ENCODE measurements at places on chromosomes 6 and 20.

GRCh38 chr6:90605749-90606340 is 19.0 kb upstream of the MAP3K7 start:
- no peak for DNase-seq

GRCh38 chr20:58088105-58088504 is 140.3 kb downstream of the ANKRD60 start:
- DNase-seq, result no peak

DNA sequence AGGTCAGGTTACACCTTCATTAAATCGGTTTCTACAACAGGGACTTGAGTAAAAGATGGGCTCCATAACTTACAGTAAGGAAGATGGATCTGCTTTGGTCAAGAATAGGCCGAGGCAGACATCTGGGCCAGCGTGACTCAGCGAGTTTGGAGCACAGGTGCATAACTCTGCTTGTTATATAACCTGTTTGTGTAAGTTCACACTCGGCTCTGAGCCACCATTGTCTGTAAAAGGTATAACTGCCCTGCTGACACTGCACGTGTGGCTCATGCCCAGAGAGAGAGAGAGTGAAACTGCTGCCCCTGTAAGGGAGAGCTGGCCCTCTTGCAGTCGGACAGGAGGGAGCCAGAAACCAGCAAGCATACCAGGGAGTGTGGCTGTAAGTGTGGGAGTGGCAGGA is 737.9 kb upstream of the SLC35B3 start:
- DNase-seq, result no peak

GRCh38 chr6:18048953-18049630 is 61.7 kb upstream of the KIF13A start:
- DNase-seq, result no peak

DNA sequence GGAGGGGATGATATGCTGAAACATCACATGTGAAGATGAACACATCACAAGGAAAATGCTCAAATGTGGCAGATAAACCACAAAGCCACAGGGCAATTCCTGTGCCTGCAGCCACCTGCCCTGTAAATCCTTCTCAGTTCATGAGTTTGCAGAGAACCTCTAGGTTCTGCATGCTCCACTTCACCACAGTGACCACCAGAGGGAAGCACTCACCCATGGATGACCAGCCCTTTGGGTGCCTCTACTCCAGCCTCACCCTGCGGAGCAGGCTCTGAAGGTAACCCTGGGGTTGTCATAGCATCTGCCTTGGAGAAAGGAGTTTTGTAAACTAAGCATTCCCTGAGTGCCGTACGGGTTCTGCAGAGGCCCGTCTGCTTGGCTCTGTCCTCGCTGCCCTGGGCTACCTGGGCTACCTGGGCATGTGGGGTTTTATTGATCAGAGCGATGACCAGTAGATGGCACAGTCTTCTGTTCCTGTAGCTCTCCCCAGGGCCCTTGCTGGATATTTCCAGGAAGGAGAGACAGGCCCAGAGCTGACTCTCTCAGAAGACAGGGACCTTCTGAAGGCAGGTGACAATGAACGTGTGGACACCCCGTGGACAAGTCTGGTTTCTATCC is 31.7 kb upstream of the CST1 start:
- peak; percentile 1 for DNase-seq

- no peak for DNase-seq
Measured at GRCh38 chr6:95387845-95388244, 189.5 kb upstream of the MANEA start.

DNA sequence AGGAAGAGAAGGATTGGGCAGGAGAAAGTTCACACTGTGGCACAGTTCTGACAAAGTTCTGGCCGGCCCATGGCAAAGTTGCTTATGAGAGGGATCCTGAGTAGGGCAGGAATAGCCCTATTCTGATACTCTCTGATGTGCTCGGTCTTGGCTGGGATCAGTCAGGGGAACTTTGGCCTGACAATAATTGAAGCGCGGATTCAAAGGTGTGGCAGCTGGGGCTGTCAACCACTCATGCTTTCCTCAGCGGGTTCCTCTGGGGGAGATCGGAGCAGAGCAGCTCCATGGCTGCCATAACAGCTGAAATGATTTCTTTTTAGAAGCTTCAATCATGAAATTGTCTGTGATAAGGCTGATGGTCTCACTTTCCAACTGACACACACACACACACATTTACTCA is 714.1 kb downstream of the DHX35 start:
- no peak for DNase-seq

- no peak for DNase-seq
Measured at GRCh38 chr6:151761851-151762250, 45.6 kb upstream of the ESR1 start.

- no peak for DNase-seq
Measured at GRCh38 chr6:73792738-73793137, 96.7 kb downstream of the CD109 start.

GRCh38 chr6:72861935-72862432 is 240.1 kb downstream of the KCNQ5 start:
- DNase-seq, result peak; percentile 2

DNA sequence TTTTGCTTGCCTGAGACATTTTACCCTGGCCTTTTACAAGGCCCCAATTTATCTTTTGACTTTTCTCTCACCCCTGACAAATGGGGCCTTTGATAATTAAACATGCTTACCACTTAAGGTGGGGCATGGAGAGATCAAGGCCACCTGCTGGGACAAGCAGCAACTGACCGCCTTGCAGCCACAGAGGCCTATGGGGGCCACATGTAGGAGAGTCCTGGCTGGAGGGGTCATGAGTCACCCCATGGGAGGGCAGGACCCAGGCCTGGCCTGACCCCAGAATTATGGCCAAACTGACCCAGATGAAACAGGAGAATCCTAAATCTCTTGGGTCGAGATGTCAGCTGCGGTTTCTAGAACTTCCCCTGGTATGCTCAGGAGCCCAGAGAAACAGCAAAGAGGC is 8.5 kb upstream of the OCSTAMP start:
- DNase-seq, result no peak

DNA sequence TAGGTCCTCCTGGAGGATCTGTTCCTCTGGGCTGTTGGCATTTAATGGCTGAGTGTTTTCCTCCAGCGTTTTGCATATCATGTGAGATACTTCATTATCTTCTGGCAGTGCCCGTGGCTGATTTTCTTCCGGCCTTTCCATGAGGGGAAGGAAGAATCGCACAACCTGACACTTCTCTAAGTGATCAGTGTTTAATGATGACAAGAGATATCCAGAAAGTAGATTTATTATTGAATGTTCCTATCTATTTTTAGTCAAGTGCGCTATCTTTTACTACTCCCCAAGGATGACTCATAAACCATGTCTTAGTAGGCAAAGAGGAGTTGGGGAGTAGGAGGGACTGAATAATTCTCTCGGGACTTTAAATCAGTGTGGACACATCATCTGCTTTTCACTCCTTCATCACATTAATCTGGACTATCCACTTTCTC is 149.7 kb downstream of the PLCB4 start:
- no peak for DNase-seq

DNA sequence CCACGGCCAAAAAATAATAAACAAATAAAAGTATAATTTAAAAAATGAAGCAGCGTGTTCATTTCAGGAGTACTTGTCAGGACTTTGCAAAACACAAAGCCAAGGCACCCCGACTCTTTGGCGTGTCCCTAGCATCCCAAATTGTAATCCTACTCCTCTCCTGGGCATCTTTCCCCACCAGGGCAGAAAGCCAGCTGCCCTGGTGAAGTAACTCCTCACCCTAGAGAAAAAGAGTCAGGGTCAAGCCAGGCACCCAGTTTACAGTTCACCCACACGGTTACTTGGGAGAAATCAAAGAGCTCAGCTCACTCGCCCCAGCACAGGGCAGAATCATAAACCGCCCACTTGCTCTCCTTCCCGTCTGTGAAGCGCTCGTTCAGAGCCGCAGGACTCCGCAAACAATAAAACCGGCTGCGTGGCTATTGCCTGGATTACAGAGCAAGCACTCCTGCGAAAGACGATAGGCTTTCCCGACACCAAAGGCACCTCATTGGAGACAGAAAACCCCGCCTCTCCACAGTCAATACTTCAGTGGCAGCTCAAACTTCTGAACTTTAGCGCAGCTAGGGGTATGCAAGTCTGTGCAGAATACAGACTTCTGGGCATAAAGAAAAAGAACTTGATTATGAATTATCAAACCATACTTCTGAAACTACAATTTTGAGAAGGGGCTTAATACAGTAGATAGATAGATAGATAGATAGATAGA is 73.0 kb upstream of the NHSL1 start:
- no peak for DNase-seq

- no peak for DNase-seq
Measured at GRCh38 chr6:90695316-90695715, 108.4 kb upstream of the MAP3K7 start.
